ENCODE measurements at places on chromosomes 3 and 15. TPM values are rescaled to one million over a fixed set of nuclear protein-coding genes. Genes with fewer than 3 reads are reported as not detected.

DNA sequence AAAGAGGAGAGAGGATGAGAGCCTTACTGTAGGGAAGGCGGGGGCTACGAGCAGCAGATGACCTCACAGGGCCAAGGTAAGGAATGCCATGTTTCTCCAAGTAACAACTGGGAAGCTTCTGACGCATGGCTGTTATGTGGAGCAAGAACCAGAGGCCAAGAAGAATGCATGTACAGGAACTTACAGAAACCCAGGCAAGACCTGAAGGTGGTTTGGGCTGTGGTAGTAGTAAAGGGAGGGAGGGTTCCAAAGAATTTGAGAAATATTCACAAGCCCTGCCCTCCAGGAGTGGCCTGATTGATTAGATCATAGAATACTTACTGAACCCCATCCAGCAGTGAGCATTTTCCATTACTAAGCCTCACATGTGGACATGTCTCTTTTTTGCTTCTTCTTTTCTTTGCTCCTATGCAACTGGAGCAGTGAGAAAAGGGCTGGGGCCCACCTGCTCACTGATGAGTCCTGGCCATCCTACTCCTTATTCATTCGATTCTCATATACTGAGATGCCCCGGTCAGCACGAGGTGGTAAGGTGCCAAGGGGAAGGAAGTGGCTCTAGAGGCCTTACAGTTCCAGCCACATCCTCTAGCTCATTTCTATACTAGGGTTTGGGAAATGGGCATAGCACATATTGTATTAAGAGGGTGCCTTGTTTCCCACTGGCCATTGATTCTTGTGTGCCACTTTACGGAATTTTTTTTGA lies 8.3 kb upstream of the SLC12A8 start:
- no peak for DNase-seq
- no peak overlapping the region for H3K27ac ChIP-seq
- H3K4me1 ChIP-seq: no peaks in the 10 kb centered on the region
- H3K27me3 ChIP-seq: no peaks in the 10 kb centered on the region

- DNase-seq: no peak
- no peak overlapping the region for H3K4me3 ChIP-seq
- no peaks in the 10 kb centered on the region for H3K4me1 ChIP-seq
- H3K27ac ChIP-seq: no peak overlapping the region
- H3K36me3 ChIP-seq: no peaks in the 10 kb centered on the region
Measured at GRCh38 chr3:175410251-175410650, 551.1 kb downstream of the NAALADL2 start.

GRCh38 chr3:149042789-149043386 lies 43.4 kb downstream of the HLTF start:
- peaks cover 2% of the 10 kb centered on the region for H3K36me3 ChIP-seq
- DNase-seq: no peak
- H3K27ac ChIP-seq: no peak overlapping the region
- H3K27me3 ChIP-seq: no peaks in the 10 kb centered on the region
- H3K4me1 ChIP-seq: peaks cover 6% of the 10 kb centered on the region

DNA sequence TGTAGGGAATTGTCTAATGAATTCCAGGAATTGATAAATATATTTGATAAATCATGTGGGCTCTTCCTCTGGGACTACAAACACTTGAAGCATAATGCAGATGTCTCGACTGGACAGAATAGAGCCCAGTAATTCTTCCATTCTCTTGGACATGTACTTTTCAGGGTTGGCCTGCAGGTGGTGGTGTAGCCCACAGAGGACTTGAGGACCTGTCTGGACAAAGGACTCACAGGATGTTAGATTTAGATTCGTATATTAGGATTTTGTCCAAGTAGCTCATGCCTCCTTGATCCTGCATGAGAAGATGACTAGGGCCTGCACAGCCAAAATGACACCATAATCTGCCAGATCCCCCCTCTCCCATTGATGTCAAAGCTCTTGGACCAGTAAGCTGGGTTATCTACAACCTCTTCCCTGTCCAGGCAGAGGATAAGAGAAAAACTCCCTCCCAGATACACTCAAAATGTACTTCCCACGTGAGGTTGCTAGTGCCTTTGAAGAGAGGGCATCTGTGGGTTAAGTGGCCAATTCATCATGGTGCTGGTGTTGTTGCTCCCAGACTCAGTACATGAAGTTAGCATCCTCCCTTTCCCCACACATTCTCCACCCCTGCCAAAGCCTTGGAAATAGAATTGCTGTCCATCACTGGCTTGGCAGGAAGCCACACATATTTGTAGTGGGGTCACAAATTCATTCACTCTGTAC lies 88.6 kb upstream of the ZNF280D start:
- H3K4me1 ChIP-seq: peaks cover 9% of the 10 kb centered on the region
- H3K27me3 ChIP-seq: no peaks in the 10 kb centered on the region
- no peak for DNase-seq

DNA sequence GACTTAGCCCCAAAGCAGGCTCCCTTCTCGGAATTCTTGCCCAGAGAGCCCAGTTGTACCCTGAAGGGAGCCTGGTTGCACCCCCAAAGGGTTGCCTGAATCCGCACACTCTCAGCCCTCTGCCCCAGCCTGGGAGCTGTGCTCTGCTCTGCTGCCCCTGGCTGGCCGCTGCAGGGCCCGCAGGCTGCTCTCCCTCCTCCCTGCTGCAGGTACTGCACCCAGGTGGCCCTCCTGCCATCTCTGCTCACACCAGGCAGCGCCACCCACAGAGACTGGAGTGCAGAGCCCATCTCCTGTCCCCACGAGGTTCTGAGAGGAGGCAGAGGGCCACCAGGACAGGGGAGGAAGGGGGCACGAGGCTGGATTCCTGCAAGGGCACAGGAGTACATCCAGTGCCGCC lies 134.2 kb upstream of the NSMCE3 start:
- no peaks in the 10 kb centered on the region for H3K27me3 ChIP-seq
- no peak for DNase-seq
- no peak overlapping the region for H3K27ac ChIP-seq
- no peaks in the 10 kb centered on the region for H3K4me1 ChIP-seq

GRCh38 chr3:85259748-85260147 lies 301.0 kb downstream of the CADM2 start:
- no peak for DNase-seq
- no peak overlapping the region for H3K4me3 ChIP-seq
- H3K27ac ChIP-seq: no peak overlapping the region
- H3K36me3 ChIP-seq: no peaks in the 10 kb centered on the region
- no peaks in the 10 kb centered on the region for H3K27me3 ChIP-seq

- H3K4me1 ChIP-seq: no peaks in the 10 kb centered on the region
- no peak overlapping the region for H3K27ac ChIP-seq
- no peaks in the 10 kb centered on the region for H3K36me3 ChIP-seq
- H3K27me3 ChIP-seq: no peaks in the 10 kb centered on the region
Measured at GRCh38 chr3:140113996-140114788, 179.2 kb downstream of the CLSTN2 start.

Gene LCMT2
- 7.7 TPM for total RNA-seq

Gene MNS1
- total RNA-seq: 0.28 TPM

DNA sequence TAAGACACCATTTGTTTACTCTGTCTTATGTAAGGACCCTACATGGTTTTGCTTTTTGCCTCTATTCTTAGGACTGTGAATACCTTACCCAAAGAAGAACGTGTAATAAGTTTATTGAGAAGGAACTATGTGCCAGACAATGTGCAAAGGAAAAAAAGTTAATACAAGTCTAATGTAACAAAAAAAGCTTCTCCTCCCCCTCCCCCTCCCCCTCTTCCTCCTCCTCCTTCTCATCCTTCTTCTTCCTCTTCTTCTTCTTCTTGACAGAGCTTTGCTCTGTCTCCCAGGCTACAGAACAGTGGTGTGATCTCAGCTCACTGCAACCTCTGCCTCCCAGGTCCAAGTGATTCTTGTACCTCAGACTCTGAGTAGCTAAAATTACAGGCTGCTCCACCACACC lies 50.9 kb upstream of the MITF start:
- no peak for DNase-seq
- no peaks in the 10 kb centered on the region for H3K36me3 ChIP-seq
- H3K27me3 ChIP-seq: no peaks in the 10 kb centered on the region
- no peak overlapping the region for H3K27ac ChIP-seq
- H3K4me1 ChIP-seq: no peaks in the 10 kb centered on the region
- H3K4me3 ChIP-seq: no peak overlapping the region

Gene PLOD2
- total RNA-seq: 42.8 TPM

GRCh38 chr3:63228677-63229076 lies 49.4 kb upstream of the SYNPR start:
- H3K36me3 ChIP-seq: no peaks in the 10 kb centered on the region
- H3K27ac ChIP-seq: no peak overlapping the region
- H3K4me1 ChIP-seq: no peaks in the 10 kb centered on the region
- H3K27me3 ChIP-seq: no peaks in the 10 kb centered on the region

Gene MED12L
- total RNA-seq: 0.27 TPM

DNA sequence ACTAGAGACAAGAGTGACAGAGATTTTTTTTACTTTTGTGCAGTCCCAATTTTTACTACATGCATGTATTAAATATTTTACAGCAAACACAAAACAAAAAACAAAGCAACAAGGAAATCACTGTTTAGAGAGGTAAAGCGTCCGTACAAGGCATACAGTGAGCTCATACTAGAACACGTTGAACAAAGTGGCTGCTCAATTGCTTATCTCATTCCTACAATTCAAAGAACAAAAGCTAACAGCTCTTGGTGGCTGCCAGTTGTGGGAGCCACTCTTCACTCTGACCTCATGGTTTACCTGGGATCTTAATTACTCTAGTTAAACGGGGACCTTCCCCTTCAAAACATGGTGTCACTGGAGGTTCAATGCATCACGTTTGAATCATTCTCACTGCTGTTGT lies 7.6 kb upstream of the ARHGEF26 start:
- H3K4me1 ChIP-seq: no peaks in the 10 kb centered on the region
- H3K27me3 ChIP-seq: no peaks in the 10 kb centered on the region
- no peak overlapping the region for H3K4me3 ChIP-seq

GRCh38 chr3:72343078-72343477 lies 505.2 kb downstream of the SHQ1 start:
- no peak for DNase-seq
- peaks cover 92% of the 10 kb centered on the region for H3K4me1 ChIP-seq
- H3K4me3 ChIP-seq: no peak overlapping the region
- no peaks in the 10 kb centered on the region for H3K27me3 ChIP-seq
- no peaks in the 10 kb centered on the region for H3K36me3 ChIP-seq
- no peak overlapping the region for H3K27ac ChIP-seq

Gene RPP14
- total RNA-seq: 10.1 TPM

- no peak for DNase-seq
- H3K27ac ChIP-seq: no peak overlapping the region
- no peaks in the 10 kb centered on the region for H3K36me3 ChIP-seq
- no peak overlapping the region for H3K4me3 ChIP-seq
Measured at GRCh38 chr3:63874769-63875168, 11.1 kb downstream of the ATXN7 start.

Gene FOXL2NB
- total RNA-seq: not detected

- no peak for DNase-seq
- H3K27me3 ChIP-seq: no peaks in the 10 kb centered on the region
- H3K36me3 ChIP-seq: no peaks in the 10 kb centered on the region
Measured at GRCh38 chr3:193815246-193816027, 222.4 kb downstream of the OPA1 start.

DNA sequence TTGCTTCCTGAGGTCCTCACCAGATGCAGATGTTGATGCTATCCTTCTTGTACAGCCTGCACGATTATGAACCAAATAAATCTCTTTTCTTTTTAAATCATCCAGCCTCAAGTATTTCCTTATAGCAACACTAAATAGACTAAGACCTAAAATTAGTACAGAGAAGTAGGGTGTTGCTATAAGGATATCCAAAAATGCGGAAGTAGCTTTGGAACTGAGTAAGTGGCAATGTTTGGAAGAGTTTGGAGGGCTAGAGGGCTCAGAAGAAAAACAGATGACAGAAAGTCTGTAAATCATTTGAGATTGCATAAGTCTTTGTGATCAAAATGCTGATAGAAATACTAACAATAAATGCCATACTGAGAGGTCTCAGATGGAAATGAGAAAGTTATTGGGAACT lies 894.9 kb downstream of the DIPK2A start:
- H3K36me3 ChIP-seq: no peaks in the 10 kb centered on the region
- no peak for DNase-seq
- H3K27ac ChIP-seq: no peak overlapping the region
- H3K27me3 ChIP-seq: no peaks in the 10 kb centered on the region
- no peaks in the 10 kb centered on the region for H3K4me1 ChIP-seq
- H3K4me3 ChIP-seq: no peak overlapping the region

- DNase-seq: no peak
- no peaks in the 10 kb centered on the region for H3K27me3 ChIP-seq
- H3K27ac ChIP-seq: no peak overlapping the region
Measured at GRCh38 chr3:194623449-194624290, 9.5 kb downstream of the TMEM44 start.

Gene AGBL1
- not detected for total RNA-seq

DNA sequence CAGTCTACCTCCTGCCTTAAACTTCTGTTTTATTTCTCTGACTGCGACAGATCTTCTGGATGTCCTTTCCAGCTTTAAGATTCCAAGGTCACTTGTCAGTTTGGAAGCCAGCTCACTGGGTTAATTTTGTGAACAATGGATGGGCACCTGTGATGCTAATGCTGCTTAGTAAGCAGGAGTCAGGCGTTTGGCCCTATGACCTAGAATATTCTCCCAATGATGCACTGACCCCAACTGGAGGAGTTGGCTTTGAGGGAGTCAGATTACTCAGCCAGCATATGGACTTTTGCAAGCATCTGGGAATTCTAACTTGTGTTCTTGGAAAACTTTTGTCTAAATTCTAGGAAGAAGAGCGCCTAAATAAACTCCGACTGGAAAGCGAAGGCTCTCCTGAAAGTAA lies 28.1 kb downstream of the HACD3 start:
- peaks cover 22% of the 10 kb centered on the region for H3K36me3 ChIP-seq
- H3K4me3 ChIP-seq: no peak overlapping the region
- H3K27me3 ChIP-seq: no peaks in the 10 kb centered on the region
- H3K27ac ChIP-seq: no peak overlapping the region
- H3K4me1 ChIP-seq: no peaks in the 10 kb centered on the region

Gene SCAMP5
- 1.5 TPM for total RNA-seq

DNA sequence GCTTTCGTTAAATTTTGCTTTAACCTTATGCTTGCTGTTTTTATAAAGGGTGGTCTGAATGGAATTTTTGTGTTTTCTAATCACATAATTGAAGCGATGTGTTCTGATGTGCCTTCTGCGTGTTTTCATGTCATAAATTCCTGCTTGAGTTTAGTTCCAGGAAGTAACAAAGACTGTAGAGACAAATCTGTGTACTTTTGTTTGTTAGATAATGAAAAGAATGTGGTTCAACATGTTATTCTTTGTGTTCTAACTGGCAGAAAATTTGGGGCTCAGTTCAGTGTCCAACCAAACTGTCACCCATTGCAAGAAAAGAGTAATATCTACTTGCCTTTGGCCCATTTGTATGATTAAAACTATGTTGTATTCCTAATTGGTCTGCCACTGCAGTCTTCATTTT lies 324.0 kb downstream of the DIPK2A start:
- DNase-seq: no peak
- no peaks in the 10 kb centered on the region for H3K4me1 ChIP-seq
- no peaks in the 10 kb centered on the region for H3K36me3 ChIP-seq
- no peak overlapping the region for H3K27ac ChIP-seq
- no peaks in the 10 kb centered on the region for H3K27me3 ChIP-seq
- no peak overlapping the region for H3K4me3 ChIP-seq

Gene FSTL1
- total RNA-seq: 601 TPM

Measured in thoracic aorta (tissue), 2 donors.